Effector memory CD8-positive, alpha-beta T cell (primary cell): ENCODE measurements at places on chromosomes 4 and X.
A peak's percentile ranks its signal among the peaks of the same experiment; 100 is the strongest.

DNA sequence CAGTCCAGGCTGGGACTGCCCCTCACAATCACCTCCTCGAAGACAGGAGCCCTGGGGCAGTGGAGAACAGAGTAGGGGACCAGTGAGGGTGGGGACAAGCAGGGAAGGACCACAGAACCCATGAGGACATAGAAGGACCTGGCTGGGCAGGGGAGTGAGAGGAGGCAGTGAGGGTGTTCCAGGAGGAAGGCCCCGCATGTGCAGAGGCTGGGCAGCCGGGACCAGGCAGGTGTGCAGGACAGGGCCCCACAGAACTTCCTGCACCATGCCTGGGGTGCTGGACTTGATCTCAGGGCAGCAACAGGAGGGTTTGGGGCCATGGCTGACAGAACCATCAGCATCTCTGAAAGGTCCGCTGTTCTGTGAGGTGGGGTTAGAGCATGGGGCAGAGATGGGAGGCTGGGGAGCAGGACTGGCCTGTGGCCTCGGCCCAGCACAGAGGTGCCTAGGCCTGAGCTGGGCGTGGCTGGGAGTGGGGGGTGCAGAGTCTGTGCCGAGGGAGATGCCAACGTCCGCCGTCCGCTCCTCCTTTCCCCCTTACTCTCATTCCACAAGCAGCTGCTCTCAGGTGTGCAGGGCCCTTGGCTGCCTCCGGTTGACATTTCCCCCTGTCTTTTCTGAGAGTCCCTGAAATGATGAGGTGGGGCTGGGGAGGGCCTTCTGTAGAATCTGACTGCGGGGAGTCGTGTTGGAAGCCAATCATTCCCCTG, 40.8 kb downstream of the EVC start:
- DNase-seq, result no peak

DNA sequence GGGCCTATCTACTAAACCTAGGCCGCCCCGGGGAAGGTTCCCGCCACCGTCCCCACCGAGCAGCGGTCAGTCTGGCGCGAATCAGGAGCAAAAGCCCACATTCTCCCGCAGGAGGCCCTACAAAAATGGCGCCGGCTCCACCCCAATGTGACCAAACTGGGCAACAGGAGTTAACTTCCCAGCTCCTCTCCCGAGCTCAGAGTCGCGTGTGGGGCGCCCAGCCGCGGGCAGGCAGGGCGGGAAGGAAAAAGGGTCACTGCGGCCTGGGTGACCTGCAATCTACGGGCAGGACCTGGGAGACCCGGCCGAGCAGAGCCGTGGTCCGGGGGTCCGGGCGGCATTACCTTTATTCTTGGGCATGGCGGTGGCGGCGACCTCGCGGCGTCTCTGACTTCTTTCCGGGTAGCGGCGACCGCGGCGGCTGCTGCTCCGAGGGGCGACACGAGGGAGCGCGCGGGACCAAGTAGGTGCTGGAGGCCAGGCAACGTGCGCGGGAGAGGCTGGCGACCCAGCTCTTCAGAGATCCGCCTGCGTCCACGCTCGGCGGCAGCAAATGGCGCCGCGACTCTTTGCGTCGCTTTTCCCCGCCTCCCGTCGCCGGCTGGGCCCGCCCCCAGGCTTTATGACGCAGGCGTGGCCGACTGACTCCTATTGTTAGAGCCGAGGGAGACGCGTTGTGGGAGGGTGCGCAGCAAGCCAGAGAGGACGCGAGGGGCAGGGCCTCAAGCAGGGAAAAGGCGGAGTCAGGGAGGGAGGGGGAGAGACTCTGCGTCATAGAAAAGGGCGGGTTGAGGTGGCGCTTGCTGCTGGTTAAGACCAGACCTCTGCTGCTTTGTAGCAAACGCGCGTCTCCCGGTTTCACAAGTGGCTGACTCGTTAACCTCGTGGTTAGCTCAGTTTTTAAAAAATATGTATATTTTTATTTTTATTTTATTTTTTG, at the start of gene EIF1AX:
Gene EIF1AX (minus strand): TSS at position 558 of the 940 bp plus-strand sequence. CDS start 198 bp downstream, at position 360.
- DNase-seq, result peak; percentile 94

DNA sequence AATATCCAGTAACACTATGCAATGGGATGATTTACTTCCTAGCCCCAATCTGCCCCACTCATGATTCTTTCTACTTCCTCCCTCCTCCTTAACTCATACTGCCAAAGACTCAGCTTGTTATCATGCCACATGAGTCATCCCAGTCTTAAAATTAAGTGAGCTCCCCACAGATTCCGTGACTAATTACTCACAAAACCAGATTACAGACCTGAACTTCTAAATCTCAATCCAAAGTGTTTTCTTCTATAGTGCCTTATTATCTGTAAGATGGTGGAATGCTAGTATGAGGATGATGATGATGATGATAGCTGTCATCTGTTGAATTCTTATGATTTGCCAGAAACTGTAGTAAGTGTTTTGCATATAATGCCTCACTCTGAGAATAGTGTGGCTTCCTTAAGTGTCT, 27.7 kb upstream of the GPC3 start:
- DNase-seq, result no peak

- DNase-seq, result no peak
Observed at GRCh38 chrX:34612036-34612435, 45.0 kb downstream of the TMEM47 start.

GRCh38 chr4:1380368-1381151, 25.7 kb downstream of the NKX1-1 start:
- no peak for DNase-seq

- DNase-seq, result no peak
Observed at GRCh38 chr4:3314706-3315260, 22.0 kb downstream of the RGS12 start.

- DNase-seq, result no peak
Observed at GRCh38 chr4:187840814-187841213, 154.8 kb upstream of the ZFP42 start.

DNA sequence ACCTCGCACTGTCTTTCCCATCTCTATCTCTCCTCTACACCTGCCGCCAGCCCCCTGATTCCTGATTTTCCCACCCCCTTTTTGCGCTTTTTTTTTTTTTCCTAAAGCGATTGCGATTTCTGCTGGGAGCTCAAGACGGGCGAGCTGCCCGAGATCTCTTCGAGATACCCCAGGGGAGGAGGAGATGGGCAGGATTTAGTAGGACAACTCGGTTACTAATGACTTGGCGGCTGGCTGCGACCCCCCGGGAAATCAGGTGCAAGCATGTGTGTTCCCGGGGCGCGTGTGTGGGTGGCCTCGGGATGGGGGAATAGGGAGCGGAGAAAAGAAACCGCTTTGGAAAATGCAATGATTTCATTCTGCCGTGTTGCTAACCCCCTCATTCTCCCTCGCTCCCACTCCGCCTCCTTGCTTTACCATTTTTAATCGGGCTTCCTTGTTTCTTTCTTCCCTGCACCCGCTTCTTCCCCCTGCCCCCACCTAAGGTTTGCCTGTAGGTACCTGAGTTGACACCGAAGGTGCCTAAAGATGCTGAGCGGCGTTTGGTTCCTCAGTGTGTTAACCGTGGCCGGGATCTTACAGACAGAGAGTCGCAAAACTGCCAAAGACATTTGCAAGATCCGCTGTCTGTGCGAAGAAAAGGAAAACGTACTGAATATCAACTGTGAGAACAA, 4.4 kb downstream of the SLITRK2 start:
- DNase-seq, result no peak

DNA sequence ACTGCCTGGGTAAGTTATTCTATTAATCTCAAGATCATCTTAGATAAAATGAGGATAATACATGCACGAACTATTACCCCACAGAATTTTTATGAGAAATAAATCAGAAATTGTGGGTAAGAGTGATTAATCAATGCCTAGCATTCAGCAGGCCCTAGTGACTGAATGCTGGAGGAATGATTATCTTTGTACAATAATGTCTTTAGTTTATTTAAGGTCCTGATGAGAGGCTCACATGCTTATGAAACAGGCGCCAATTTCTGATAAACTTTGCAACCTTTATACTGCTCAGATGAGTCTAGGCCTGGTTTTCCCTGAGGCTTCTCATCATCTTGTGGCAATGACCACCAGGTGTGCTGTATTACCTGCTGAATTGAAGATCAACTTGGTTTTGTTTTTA, 27.8 kb upstream of the BMP2K start:
- DNase-seq, result no peak

DNA sequence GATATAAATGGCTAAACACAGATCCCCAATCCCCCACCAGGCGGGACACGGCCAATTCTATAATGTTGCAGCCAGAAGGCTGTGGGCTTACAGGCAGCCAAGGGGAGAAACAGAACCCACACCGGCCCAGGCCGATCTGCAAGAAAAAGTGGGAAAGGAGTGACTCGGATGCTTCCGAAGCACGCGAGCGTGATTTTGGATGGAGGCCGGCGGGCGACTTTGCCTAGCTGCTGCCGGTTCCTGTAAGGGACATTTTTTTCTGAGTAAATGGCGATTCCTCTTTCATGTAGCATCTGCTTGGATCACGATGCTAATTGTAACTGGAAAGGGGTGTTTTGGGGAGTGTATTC, 470.2 kb downstream of the PCDH19 start:
- DNase-seq, result no peak

DNA sequence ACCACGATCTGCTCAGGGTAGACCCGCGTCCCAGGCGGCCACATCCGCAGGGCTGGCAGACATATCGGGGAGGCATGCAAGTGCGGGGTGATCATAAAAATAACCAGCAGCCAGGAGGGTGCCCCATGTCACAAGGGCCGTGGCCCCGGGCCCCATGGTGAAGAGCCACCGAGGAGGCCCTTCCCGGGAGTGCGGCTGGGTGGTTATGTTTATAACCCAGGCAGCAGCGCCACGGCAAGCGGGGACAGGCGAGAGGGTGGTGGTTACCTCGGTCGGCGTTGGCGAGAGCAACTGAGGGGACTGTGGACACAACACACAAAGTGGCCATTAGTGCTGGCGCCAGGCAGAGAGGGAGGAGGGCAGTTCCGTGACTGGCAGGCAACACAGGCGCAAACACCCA, 92.7 kb upstream of the AFAP1 start:
- no peak for DNase-seq

GRCh38 chrX:129648514-129649267, 6.1 kb downstream of the APLN start:
- no peak for DNase-seq

- DNase-seq, result no peak
Observed at GRCh38 chr4:10347281-10347795, 109.9 kb downstream of the ZNF518B start.

GRCh38 chr4:7910263-7910896, 29.3 kb downstream of the AFAP1 start:
- DNase-seq, result no peak
